ENCODE measurements at places on chromosomes 16 and 17.

- DNase-seq = no peak
Measured at GRCh38 chr17:82013341-82013740, 9.3 kb downstream of the CENPX start.

GRCh38 chr16:48405907-48406306 lies 20.7 kb upstream of the SIAH1 start:
- DNase-seq = no peak

GRCh38 chr17:21172846-21173245 lies 41.1 kb downstream of the TMEM11 start:
- DNase-seq = no peak

- DNase-seq = no peak
Measured at GRCh38 chr17:40454613-40454995, 11.4 kb downstream of the IGFBP4 start.

DNA sequence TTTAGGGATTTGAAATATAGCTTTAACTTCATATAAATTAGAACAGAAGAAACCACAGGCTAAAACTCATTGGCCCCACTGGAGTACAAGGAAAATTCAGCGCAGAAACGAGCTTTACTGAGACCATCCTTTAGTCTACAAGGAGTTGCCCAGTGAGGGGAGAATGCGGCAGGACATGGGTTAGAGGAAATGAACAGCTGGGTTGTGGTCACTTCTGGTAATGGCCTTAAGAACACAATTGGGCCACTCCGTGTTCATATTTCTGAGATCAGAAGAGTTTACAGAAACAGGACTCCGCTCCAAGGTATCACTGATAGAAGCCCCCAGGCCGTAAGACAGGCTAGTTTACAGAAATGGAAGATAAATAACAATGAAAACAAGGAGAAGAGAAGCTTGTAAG lies 188.3 kb downstream of the ZFHX3 start:
- no peak for DNase-seq

All from NCI-H82 (cell line).